ENCODE measurements at places on chromosomes 5 and 9.

DNA sequence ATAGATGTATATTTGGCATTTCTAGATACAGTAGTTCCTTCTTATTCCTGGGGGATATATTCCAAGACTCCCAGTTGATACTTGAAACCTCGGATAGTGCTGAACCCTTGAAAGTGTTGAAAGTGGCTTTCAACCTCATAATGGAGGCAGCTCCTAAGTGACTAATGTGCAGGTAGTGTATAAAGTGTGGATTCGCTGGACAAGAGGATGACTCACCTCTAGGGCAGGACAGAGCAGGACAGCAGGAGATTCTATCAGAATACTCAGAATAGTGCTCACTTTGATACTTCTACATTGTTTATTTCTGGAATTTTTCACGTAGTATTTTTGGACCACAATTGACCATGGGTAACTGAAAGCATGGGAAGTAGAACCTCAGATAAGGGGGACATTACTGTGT, 1138.9 kb upstream of the WWC1 start:
- DNase-seq: no peak

GRCh38 chr5:93078082-93079038, 502.7 kb downstream of the NR2F1-AS1 start:
- no peak for DNase-seq

GRCh38 chr5:125700380-125700861, 722.8 kb upstream of the GRAMD2B start:
- peak; percentile 96 for DNase-seq

- DNase-seq: no peak
Measured at GRCh38 chr5:128632264-128632663, 94.2 kb upstream of the FBN2 start.

DNA sequence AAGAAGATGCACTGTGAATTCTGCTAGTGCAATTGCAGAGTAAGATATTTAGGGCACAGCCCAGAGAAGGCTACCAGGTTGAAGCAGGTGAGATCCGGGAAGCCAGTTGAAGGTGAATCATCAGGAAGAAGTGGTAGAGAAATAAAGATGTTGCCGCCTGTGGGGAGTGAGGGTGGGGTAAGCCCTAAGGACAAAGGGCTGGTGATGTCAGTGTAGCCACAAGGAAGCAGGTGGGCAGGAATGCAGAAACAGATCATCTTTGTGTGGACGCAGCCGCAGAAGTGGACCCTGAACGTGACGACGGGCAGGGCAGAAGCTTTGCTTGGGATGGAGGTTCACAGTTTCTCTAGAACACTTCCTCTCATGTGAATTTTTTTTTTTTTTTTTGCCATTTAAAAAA, 164.2 kb downstream of the ACTL7B start:
- DNase-seq: peak; percentile 43

- DNase-seq: no peak
Measured at GRCh38 chr5:23014266-23014665, 161.1 kb upstream of the CDH12 start.

GRCh38 chr5:58963361-58963760, 380.5 kb downstream of the RAB3C start:
- no peak for DNase-seq

- DNase-seq: no peak
Measured at GRCh38 chr5:14487897-14488570, 93.6 kb upstream of the OTULINL start.

GRCh38 chr5:16936989-16937438, 926 bp upstream of the MYO10 start:
- DNase-seq: no peak

DNA sequence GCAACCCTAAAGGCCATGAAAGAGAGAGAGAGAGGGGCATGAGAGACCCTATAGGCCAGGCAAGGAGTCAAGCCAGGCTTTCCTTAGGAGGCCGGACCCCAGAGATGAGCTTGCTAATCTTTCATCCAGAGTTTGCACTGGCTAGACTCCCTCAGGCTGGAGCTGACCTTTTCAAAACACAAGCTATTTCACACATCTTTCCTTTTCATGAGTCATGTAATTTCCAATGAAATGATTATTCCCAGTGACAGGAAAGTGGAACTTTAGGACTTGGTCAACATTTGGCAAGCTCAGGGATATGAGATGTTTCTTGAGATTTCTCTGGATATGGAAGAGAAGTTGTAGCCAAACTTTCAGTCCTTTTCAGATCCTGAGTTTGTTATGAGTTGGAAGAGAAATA, 117.7 kb downstream of the TARS1 start:
- no peak for DNase-seq

DNA sequence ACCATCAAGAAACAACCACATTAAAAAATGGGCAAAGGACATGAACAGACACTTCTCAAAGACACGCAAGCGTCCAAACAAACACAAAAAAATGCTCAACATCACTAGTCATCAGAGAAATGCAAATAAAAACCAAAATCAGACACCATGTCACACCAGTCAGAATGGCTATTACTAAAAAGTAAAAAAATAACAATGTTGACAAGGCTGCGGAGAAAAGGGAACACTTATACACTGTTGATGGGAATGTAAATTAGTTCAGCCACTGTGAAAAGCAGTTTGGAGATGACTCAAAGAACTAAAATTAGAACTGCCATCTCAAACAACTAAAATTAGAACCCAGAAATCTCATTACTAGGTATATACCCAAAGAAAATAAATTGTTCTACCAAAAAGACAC, 80.4 kb downstream of the CAAP1 start:
- DNase-seq: no peak

- no peak for DNase-seq
Measured at GRCh38 chr5:93191035-93191817, 389.8 kb downstream of the NR2F1-AS1 start.

- DNase-seq: no peak
Measured at GRCh38 chr9:34551751-34552605, 29.2 kb upstream of the ENHO start.

DNA sequence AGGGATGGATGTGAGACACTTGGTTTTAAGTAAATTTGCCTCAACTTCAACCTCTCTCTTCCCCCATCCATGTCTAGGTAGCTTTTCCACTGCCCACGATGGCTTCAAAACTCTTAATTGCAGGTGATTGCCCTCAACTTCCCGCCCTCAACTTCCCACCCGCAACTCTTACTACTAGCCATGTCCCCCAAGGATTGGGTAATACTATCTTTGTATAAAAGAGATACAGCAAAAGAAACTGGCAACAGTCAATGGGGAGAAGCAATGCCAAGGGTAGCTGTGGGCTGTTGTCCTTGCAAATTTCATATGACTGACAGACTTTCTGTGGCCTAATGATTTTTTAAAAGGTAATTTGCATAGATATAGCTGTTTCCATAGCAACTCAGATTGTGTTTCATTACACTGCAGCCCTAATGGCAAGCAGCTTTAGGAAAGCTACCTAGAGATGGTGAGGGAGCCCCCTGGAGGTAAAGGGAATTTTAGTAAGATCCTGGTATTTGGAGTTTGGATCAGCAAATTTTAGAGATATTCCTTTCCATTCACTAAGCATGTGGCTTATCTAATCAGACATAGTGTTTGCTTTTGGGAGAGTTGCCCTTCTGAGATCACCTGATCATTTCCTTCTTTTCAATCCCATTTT, 421.5 kb upstream of the DAP start:
- DNase-seq: no peak

DNA sequence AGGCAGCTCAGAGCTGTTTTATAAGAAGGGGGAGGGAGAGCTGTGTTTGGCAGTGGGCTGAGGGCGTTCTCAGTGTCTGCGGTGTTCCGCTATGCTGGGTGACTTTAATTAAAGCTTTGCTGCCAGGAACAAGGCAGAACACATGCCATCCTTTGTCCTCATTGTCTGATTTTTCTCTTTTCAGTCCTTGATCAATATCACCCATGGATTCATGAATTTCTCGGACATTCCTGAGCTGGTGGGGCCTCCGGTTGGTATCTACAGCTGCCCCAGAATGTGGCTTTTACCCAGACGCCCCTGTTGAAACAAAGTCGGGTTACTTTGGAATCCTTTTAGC, 66.5 kb upstream of the TGFBR1 start:
- DNase-seq: no peak

GRCh38 chr9:27125030-27125429, 16.0 kb downstream of the TEK start:
- no peak for DNase-seq

GRCh38 chr5:151571270-151572173, 19.6 kb downstream of the FAT2 start:
- peak; percentile 14 for DNase-seq

GRCh38 chr9:13934416-13934815, 379.5 kb downstream of the NFIB start:
- DNase-seq: no peak

DNA sequence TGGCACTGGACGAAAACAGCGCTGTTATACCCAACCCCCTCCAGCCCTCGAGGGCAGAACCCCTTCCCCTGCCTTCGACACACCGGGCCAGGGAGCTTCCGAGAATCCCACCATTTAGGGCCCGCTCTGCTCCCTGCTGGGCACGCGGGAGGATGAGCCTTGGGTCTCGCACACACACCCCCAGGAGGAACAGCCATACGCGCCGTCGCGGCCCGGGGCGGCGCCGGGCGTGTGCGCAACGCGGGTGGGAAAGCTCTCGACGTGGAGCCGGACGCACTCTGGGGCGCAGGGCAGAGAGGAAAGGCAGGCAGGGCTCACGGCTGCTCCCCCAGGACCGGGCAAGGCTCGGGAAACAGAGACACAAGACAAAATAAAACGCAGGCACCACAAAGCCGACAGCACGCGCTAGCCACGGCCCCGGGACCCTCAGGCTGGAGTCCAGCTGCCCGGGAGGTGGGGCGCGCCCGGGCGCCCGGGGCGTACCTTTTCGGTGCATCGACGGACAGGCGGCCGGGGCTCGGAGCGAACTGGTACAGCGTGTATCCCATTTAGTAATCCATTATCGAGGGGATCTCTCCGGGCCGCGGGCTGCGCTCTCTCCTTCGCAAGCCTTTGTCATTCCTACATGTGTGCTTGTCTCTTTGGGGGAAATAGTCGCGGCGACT, 789 bp downstream of the SEMA6A start:
- DNase-seq: no peak

DNA sequence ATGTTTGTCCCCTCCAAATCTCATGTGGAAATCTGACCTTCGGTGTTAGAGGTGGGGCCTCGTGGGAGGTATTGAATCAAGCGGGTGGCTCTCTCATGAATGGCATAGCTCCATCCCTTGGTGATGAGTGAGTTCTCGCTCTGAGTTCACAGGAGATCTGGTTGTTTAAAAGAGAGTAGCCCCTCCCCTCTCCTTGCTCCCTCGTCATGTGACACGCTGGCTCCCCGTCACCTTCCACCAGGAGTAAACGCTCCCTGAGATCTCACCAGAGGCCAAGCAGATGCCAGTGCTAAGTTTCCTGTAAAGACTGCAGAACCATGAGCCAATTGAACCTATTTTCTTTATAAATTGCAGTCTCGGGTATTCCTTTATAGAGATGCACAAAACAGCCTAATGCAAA, 74.5 kb downstream of the RASEF start:
- DNase-seq: no peak

DNA sequence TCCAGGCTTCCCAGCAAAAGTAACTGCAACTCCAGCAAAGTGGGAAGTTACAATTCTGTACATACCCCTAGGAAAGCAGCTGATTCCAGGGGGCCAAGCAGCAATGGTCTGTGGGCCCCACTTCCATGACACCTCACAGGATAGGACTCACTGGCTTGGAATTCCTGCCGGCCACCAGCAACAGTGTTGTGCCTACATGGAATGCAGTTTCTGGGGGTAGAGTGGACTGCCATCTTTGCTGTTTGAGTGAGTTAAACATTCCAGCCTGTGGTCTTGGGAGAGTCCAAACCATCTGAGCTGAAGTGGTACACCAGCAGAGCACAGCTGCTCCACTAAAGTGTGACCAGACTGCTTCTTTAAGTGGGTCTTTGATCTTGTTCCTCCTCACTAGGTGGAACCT, 13.4 kb upstream of the FBN2 start:
- DNase-seq: no peak

GRCh38 chr9:5085993-5086392, 99.4 kb downstream of the INSL6 start:
- no peak for DNase-seq

- DNase-seq: no peak
Measured at GRCh38 chr9:16709924-16710323, 160.5 kb downstream of the BNC2 start.

GRCh38 chr9:116716438-116716837, 29.3 kb downstream of the TRIM32 start:
- no peak for DNase-seq

- DNase-seq: no peak
Measured at GRCh38 chr5:177328545-177329231, 17.0 kb upstream of the MXD3 start.

GRCh38 chr5:155193029-155193428, 179.5 kb downstream of the KIF4B start:
- peak; percentile 79 for DNase-seq

DNA sequence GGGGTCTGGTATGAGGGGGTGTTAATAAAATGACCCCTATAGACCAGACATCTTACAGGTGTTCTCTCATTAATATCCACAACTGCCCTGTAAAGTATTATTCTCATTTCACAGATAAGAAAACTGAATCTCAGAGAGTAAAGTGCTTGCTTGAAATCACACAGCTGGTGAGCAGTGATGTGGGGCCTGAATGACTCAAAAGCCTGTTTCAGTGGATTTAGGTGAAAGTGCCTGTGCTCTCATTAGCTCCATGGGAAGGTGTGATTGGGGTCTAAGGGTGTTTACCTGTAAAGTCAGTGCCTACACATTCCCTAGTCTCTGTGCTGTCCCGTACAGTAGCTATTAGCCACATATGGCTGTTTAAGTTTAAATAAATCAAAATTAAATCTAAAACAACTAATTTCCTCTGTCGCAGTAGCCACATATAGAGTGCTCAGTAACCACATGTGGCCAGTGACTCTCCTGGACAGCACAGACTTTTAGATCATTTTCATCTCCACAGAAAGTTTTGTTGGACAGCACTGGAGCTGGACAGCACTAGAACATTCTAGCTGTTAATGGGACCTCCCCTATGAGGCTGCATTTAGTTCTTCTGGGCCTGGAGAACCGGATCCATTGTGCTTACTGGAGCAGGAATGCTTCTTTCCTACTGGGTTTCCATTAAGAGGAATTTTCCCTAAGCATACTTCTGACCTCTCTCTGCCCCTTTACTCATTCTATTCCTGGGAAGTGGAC, 52.5 kb upstream of the SEMA6A start:
- DNase-seq: no peak

DNA sequence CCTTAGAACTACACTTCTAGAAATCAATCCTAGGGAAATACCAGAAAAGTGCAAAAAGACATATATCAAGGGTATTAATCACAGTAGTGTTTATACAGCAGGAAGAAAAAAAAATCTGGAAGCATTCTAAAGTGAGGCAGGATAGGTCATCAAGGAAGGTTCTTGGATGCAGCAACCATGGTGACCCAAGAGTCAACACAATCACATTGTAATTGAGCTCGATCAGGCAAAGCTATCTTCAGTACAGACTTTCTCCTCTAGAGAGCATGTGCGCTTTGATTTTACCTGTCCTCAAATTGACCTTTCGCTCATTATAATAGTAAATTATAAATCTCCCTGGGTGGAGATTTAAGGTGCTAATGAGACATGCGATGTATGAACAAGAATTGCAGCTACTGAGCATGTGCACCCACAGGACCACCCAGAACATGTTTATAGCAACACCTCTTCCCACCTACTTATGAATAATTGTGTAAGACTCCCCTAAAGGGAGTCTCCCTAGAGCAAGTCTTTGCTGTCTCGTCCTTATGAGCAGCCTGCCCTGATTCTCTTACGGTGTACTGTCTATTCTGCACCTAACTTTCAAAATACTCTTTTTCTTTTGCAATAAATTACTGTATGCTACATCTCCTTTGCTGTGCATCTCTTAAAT, 297.7 kb downstream of the ATPSCKMT start:
- no peak for DNase-seq

- no peak for DNase-seq
Measured at GRCh38 chr9:4241552-4241951, 58.3 kb downstream of the GLIS3 start.

GRCh38 chr9:2802494-2802921, 41.4 kb downstream of the PUM3 start:
- no peak for DNase-seq
